ENCODE measurements at places on chromosomes 1 and 21.

DNA sequence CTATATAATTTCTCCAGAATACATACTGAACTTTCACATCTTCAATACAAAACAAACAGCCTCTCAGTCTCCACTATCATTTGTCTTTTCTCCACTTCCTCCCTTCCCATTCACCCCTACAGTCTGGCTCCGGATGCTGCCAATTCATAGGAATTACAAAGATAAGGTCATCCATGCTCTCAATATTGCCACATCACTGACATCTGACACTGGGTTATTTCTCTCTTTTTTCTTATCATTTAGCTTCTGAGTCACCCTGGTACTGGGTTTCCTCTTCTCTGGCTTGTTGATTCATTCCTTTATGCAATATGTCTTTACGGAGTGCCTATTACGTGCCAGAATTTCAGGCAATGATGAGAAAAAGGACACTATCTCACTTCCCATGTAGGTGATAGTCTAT is 3.1 kb upstream of the SH3BP5L start:
- no peak for DNase-seq

- no peak for DNase-seq
Observed at GRCh38 chr1:201739492-201740085, 89.4 kb upstream of the IPO9 start.

DNA sequence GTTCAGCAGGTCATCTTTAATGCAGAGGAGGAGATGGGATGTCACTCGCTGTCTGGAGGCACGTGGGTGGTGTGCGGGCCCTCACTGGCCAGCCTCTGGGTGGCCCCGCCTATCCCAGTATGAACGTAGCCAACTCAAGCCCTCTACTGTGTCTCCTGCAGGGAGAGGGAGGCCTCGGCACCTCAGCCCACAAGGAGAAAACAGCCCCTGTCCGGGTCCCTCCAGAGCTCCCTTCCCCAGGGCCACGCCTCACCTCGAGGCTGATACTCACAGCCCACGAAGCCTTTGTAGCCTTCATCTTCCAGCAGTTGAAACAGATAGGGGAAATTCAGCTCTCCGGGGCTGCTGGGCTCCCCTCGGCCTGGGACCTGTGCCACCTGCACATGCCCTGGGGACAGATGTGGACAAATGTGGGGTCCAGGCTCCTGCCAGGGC is 2.6 kb downstream of the HYI start:
- no peak for DNase-seq

DNA sequence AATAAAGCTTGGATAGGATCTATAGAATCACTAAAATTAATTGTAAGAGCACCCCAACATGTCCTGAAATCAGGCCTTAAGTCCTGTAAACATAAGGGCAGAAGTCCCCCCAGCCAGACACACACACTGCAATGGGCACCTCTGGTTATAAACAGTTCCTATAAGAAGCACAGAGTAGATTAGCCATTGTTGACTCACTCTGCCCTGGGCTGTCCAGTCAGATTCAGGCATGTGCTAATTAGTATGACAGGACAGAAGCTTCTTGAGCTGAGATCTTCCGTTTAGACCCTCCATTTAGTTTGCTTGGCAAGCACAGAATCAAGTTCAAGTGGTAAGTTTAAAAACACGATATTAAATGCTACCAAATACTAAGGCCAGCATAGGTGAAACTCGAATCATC is 11.8 kb upstream of the DENND1B start:
- no peak for DNase-seq

- DNase-seq = no peak
Observed at GRCh38 chr1:93964777-93965200, 55.6 kb upstream of the GCLM start.
